ENCODE measurements at places on chromosomes 7 and 10.

- DNase-seq: no peak
Measured at GRCh38 chr7:148474481-148475025, 116.0 kb upstream of the C7orf33 start.

GRCh38 chr10:89001024-89001728, 10.6 kb downstream of the FAS start:
- no peak for DNase-seq

- no peak for DNase-seq
Measured at GRCh38 chr7:4815609-4816418, 40.4 kb downstream of the AP5Z1 start.

DNA sequence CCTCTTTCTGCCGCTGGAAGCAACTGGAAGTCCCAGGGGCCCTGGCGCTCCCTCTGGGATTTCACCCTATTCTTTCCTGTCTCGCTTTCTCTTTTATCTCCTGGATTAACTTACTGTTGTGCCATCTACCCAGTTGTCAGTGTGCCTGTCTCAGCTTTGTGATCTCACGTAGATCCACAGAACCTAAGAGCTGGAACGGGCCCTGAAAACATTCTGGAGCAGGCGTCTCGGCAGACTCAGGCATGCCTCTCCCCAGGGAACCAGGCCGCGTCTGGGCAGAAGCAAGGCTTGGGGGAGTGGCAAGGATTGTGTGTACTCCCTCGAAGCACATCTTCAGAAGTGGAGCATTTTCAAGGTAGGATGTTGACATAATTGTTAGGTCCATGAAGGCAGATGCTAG, 87.2 kb downstream of the KCNMA1 start:
- DNase-seq: no peak

DNA sequence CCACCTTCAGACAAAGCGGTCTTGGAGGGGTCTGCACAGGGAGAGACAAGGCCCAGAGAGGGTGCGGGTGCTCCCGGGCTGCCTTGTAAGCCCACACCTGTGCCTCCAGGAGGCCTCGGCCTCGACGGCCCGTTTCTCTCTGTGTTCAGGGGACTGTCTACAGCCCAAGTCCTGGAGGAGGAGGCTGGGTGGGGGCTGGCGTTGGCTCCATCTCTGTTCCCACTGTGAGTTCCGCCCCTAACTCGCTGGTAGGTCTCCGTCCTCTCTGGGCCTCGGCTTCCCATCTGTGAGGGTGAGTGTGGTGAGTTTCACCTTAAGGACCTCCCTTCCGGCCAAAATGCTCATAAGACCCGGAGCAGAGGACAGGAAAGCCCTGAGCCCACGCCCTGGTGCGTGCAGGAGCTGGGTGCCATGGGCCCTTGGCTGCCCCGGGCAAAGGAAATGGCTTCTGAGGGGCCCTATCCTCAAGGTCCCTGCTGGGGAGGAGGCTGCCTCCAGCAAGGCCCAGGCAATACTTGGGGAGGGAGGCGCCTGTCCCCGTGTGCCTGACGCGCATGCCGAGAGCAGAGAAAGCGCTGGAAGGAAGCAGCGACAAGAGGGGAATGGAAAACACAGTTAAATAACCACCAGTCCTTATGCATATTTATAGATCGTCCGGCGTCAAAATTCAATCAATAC, 276.8 kb downstream of the ELFN1 start:
- no peak for DNase-seq

- DNase-seq: peak; percentile 79
Measured at GRCh38 chr7:115289971-115290370, 368.1 kb downstream of the MDFIC start.

DNA sequence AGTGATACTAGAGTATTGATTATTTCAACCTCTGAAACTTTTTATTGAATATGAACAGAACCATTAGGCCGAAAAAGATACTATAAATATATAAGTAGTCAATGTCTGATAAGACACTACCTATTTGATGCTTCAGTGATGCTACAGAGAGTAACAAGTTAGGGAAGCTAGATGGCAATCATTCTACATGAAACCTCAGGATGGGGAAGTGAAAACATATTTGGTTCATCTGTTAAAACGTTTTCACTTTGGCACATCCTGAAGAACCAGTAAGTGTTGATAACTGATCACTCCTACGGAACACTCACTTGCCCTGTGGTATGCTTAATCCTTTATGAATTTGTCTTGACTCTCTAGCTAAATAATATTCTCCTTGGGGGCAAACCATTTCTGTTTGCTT, 1064.9 kb downstream of the NXPH1 start:
- DNase-seq: no peak

GRCh38 chr7:22627136-22627535, 99.9 kb upstream of the IL6 start:
- peak; percentile 91 for DNase-seq

DNA sequence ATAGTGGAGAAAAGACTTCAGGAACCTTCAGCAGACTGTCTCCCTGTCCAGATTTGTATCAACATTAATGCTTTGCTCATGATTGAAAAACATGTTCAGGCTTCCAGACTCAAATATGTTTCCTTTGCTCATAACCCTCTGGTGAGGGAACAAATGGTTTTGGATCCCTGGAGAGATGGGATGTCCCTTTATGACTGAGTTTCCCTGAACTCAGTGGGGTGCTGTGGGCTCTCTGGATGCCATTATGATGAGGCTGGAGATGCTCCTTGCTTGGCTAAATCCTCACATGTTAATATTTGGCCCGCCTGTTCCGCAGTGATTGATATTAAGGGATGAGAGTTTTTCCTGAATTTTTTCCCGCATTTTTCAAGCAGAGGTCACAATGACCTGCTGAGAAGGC, 749.4 kb downstream of the SUGCT start:
- DNase-seq: peak; percentile 35

DNA sequence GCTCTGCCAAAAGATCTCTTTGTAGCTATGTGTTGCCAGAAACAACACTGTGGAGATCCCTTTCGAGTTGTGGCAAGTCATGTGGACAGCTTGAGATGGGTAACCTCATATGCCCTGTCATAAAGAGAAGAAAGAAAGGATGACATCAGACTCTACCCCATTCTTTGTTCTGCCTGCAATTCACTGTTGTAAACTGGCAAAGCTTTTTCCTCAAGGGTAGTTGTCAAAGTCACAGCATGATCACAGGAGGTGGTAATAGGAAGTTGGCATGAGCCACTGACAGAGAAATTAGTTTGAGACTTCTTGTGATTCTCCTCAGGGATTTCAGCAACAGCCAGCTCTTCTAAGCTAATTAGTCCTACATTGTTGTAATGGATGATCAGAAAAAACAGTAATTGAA, 19.4 kb upstream of the MINDY3 start:
- no peak for DNase-seq

- peak; percentile 74 for DNase-seq
Measured at GRCh38 chr10:99681553-99681952, 22.2 kb downstream of the ENTPD7 start.

DNA sequence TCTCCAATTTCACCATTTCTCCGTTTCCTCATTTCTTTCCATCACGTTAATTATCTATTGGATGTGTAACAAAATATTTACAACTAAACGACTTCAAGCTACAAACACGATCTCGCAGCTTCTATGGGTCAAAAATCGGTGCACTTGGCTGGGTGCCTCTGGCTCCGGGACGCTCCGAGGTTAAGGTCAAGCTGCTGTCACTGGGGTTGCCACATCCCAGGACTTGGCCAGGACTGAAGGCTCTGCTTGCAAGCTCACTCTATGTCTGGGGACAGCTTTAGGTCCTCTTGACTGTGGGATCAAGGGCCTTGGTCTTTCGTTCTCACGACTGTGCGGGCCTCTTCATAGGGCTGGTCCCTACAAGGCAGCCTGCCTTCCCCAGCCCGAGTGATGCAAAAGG, 159.7 kb downstream of the CCDC3 start:
- DNase-seq: no peak

DNA sequence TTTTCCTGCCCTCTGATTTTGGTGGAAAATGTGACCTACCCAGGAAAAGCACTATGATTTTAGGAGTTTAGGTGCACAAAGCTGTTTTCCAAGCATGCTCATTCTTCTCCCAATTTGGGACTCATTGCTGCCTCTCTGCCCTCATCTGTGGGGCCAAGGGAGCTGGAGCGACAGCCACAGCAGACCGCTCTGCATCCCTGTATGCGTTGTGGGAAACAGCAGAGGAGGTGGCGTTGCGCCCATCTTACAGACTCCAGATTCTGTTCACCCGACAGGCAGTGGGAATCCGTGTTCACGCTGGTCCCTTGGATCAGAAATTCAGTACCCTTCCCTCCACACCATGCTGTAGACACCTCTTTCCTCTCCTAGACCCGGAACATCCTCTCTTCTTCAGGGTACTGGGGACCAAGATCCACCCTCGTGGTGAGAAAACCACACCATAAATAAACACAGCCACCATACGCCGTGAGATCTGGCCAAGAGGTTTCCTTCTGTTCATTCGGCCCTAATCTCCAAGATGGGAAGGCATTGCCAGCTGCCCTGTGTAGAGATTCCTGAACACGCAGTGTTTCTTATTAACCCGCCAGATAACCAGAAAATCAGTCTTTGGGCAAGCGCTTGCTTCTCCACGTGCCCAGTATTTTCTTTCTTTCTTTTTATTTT, 87.9 kb downstream of the CUX1 start:
- DNase-seq: no peak

- no peak for DNase-seq
Measured at GRCh38 chr10:4050061-4050460, 265.1 kb upstream of the KLF6 start.

GRCh38 chr7:115094163-115094562, 172.3 kb downstream of the MDFIC start:
- peak; percentile 62 for DNase-seq

- DNase-seq: no peak
Measured at GRCh38 chr7:155745737-155746136, 66.5 kb downstream of the SHH start.

DNA sequence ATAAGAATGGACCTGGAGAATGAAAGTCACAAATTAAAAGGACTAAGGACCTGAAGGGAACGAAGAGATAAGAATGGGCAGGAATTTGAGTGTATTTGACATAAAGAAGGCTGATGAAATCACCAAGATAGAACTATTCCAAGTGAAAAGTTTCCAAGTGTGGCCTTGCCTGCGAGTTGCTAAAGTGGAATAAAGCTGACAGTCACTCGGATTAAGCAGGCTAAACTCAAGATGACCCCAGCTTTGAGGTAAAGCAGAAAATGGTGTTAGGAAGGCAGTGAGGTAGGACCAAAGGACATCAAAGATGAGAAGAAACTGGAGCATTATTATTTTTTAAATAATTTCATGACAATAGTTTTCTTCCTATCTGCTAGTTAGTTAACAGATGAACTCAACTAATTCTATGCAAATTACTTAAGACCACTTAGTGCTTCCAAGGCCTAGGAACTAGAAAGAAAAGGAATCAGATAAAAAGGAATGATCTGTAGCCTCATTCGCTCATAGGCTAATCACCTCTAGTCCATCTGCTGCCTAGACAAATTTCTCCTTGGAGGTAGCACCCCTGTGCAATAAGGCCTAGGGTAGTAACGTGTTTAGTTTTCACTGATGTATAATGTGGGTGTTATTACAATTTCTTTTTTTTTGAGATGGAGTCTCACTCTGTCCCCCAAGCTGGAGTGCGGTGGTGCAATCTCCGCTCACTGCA, 34.5 kb downstream of the EZH2 start:
- DNase-seq: no peak

- no peak for DNase-seq
Measured at GRCh38 chr10:51821045-51821444, 121.7 kb upstream of the CSTF2T start.

DNA sequence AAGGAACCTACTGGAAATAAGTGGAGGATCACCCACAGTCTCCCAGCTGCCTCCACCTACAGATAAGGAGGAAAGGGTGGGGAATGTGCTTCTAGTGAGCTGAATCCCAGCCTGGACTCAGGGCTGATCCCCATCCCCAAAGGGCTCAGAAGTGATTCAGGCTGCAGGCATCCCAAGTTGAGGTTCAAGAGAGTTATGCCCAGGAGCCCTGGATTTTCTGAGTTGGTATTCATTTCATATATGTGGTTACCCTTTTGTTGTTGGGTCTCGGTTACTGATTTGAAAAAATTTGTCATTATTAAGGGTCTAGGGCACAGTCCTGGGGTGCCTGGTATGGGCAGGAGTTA, 30.0 kb upstream of the SRGN start:
- peak; percentile 79 for DNase-seq

DNA sequence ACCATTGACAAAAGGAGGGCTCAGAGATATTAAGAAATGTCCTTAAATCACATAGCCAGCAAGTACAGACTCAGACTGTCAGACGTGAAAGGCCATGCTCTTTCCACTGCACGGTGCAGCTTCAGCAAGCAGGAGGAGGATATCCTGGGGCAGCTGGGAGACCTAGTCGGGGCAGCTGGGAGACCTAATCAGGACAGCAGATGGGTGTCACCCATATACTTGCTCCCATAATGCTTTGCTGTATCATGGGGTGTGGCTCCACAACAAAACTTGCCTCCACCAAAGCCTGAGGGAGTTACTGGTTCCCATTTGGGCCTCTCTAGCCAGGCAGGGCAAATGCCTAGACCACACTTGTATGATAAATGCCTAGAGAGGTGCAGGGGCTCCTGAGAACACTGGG, 55.4 kb downstream of the GRID1 start:
- DNase-seq: no peak

- peak; percentile 75 for DNase-seq
Measured at GRCh38 chr7:101133621-101134398, 6.9 kb downstream of the SERPINE1 start.

DNA sequence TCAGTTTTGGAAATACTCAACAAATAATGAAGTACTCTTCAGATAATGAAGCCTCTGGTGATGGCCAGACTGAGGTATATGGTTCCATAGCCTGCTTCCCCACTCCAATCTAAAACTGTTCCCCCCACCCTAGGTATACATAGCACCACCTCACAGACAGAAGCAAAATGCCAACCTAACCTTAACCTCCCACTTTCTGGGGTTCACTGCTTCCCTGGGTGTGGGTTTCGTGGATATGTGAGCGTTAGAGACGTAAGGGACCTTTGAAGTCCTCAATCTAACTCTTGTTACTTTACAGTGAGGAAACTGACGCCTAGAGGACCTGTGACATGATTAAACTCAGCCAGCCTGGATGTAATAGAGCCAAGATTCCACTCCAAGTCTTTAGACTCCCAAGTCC, 1.4 kb downstream of the RHBDD2 start:
- no peak for DNase-seq

DNA sequence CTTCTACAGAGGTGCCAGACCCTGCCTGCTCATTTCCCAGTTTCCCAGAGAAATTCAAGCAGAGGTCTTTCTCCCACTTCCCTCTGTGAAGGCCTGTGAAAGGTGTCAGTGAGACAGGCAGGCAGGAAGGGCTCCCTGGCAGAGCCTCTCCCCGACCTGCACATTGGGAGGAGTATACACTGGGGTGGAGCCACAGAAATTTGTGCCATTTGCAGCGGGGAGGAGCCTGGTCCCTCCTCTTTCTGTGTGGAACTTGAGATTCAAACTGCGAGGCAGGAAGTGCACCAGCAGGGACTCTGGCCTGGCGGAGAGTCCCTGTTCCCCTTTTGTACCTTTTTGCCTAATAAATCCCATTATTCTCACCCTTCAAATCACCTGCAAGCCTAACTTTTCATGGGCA, 54.6 kb upstream of the OPN4 start:
- no peak for DNase-seq

- DNase-seq: no peak
Measured at GRCh38 chr7:96989859-96990317, 15.5 kb upstream of the DLX6 start.

- no peak for DNase-seq
Measured at GRCh38 chr10:132806561-132807003, 20.6 kb upstream of the NKX6-2 start.

All from fibroblast of skin of right biceps (primary cell).